ENCODE measurements at places on chromosomes 2 and 18. TPM values are rescaled to one million over a fixed set of nuclear protein-coding genes. Genes with fewer than 3 reads are reported as not detected.

GRCh38 chr2:166081852-166082251 lies 46.0 kb downstream of the SCN1A start:
- no peak for DNase-seq

The KATNAL2 gene
- 2.9 TPM for total RNA-seq

DNA sequence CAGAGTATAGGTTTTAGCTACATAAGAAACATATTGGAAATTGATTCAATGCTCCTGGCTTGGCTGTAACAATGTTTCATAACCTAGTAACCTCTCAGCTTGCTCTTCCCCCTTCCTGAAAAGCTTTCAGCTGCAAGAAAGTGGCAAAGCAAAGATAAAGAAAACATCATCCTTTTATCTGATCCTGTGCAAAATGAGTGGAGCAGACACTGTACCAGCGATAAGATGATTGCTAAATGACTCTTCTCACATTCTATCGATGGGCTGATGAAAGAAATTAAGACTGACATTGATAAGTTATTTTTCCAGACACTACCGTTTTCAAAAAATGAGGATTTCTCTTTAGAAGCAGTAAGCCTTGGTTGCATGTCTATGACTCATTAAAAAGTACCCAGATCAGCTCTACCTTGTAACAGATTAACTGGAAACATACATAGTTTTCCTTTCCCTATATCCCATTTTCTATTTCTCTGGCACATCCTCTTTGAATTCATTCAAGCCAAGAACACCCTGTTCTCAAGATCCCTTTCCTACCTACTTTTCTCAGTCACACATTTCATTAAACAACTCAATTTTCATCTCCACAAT lies 87.1 kb upstream of the LYPD1 start:
- DNase-seq, result peak; percentile 3

DNA sequence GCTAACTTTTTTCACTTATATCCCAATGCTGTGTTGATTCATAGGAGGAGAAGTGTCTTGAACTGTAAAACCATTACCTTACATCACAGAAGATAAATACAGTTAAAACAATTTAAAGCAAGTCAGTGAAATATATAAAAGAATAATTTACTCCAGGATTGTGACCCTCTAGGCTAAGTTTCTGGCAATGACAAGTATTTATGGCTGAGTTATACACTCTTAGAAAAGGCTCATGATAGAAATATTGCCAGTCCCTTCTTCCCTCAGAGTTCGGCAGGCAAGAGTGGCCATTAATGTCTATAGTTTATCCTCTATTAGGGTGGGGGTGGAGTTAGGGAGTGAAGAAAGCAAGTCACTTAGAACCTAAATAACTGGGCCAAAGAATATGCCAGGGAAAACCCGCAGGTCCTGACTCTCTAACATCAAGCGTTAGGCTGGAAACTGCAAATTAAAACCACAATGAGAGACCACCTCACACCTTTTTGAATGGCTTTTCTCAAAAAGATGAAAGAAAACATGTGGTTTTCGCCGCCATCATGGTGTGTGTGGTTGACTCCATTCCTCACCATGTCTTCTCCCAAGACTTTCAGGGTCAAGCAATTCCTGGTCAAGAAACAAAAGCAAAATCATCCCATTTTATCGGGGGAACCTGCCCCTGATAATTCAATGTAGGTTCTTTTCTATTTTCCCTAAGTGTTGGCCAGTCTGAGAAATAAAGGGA lies 69.3 kb downstream of the CD226 start:
- no peak for DNase-seq

The EVX2 gene
- 1.2 TPM for total RNA-seq

DNA sequence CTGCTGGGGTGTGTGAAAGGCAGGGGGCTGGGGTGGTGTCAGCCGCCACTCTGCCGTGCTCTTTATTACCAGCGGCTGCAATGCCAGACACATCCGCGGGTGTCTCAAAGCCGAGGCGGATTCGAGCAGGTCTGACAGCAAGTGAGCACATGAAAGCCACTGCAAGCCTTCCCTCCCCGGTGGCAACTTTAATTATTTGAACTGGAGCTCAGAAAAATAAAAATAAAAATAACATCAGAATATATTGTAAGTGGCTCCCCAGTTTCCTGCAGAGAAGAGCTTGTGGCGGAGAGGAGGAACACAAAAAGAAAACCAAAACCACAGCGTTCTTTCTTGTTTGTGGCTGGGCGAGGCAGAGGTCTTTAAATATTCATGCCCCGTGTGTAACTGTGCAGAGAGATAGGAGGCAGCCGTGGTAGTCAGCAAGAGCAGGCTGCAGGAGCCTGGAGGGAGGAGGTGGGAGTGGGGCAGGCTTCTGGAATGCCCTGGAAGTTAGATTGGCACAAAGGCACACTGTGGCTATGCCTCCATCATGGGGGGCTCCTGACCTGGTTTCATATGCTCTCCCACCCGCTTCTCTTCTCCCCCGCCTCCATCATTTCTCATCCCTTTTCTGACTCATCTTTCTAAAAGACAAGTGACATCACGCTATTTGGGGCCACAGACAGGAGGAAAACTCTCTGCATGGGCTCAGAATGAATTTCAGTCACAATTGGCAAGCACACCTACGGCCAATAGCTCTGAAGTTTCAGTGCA lies 199.8 kb downstream of the CLIP4 start:
- DNase-seq, result peak; percentile 39

- no peak for DNase-seq
Measured at GRCh38 chr2:120746144-120746543, 10.5 kb downstream of the GLI2 start.
